ENCODE measurements at places on chromosomes 1 and 21. TPM values are rescaled to one million over a fixed set of nuclear protein-coding genes. Genes with fewer than 3 reads are reported as not detected.

GRCh38 chr21:44603109-44603875 is 2.9 kb downstream of the KRTAP10-7 start:
- H3K4me1 ChIP-seq: no peaks in the 10 kb centered on the region
- no peak overlapping the region for H3K27ac ChIP-seq
- no peaks in the 10 kb centered on the region for H3K36me3 ChIP-seq
- H3K4me3 ChIP-seq: no peak overlapping the region
- no peak for DNase-seq

GRCh38 chr1:110221119-110221518 is 11.0 kb downstream of the KCNC4 start:
- DNase-seq: no peak
- H3K4me1 ChIP-seq: peaks cover 1% of the 10 kb centered on the region
- no peaks in the 10 kb centered on the region for H3K36me3 ChIP-seq
- H3K4me3 ChIP-seq: no peak overlapping the region
- H3K27ac ChIP-seq: no peak overlapping the region

DNA sequence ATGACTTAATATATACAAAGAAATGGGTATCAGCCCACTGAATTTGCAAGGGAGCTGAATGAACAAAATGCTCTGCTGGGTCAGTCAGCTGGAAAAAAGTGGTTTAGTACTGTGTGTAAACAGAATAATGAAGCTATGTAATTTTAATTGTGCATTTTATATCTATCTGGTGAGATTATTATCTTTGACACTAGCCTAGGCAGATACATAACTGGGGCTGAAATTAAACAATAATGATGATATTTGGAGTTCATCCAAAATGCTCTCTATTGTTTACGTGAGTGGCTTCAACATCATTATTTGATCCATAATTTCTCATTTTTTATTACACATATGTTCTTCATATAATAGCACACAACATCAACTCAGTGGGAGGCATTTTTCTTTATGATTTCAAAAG is 208.5 kb upstream of the SNX7 start:
- H3K27me3 ChIP-seq: no peaks in the 10 kb centered on the region
- no peaks in the 10 kb centered on the region for H3K36me3 ChIP-seq
- DNase-seq: no peak
- no peak overlapping the region for H3K4me3 ChIP-seq

- H3K36me3 ChIP-seq: no peaks in the 10 kb centered on the region
- DNase-seq: no peak
- no peak overlapping the region for H3K4me3 ChIP-seq
- no peaks in the 10 kb centered on the region for H3K27me3 ChIP-seq
- no peaks in the 10 kb centered on the region for H3K4me1 ChIP-seq
- no peak overlapping the region for H3K27ac ChIP-seq
Observed at GRCh38 chr21:34606051-34606450, 8.9 kb downstream of the RCAN1 start.

- no peaks in the 10 kb centered on the region for H3K27me3 ChIP-seq
- no peak overlapping the region for H3K4me3 ChIP-seq
- no peaks in the 10 kb centered on the region for H3K4me1 ChIP-seq
Observed at GRCh38 chr21:41861987-41862386, 17.2 kb downstream of the PRDM15 start.

DNA sequence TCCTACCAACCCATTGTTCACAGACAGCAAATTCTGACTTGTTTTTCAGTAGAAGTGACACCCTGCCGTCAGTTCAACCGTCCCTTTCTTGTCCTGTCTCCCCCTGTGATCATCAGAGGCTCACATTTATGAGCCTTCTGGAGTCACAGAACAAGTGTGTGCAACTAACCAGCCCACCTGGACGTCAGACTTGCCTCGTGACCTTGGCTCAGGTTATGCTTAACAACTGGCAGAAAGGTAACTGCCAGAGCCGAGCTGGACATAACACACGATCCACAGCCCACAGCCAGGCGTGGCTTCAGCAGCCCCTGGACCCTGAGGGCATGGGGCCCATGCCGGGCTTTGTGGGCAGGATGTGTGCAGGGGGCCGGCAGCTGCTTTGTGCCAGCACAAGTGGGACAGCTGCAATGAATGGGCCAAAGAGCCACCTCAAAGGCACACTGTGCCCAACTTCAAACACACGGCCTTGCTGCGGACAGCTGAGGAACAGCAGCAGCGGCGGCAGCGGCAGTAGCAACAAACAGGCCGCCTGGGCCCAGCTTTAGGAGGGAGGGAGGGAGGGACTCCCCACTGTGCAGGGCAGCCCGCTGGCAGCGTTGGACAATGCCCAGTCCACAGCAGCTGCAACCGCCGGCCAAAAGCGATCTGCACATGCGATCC is 103.9 kb downstream of the ZBTB18 start:
- no peaks in the 10 kb centered on the region for H3K36me3 ChIP-seq
- no peak for DNase-seq
- no peaks in the 10 kb centered on the region for H3K27me3 ChIP-seq
- H3K27ac ChIP-seq: no peak overlapping the region

DNA sequence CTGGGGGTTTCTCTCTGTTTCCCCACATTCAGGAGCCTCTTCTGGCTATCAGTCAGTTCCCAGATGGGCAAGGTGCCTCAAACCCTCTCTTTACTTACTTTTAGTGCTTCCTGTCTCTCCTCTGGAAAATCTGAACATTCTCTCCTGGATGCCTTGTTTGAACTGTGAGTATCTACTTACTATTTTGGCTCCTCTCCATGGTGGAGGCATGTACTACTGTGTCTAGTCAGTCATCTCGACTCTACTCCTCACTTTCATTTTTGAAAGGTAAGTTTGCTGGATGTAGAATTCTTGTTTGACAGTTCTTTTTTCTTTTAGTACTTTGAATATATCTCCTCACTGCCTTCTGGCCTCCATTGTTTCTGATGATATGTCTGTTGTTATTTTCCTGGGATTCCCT is 70.9 kb upstream of the FAM78B start:
- DNase-seq: no peak
- H3K27me3 ChIP-seq: no peaks in the 10 kb centered on the region
- no peak overlapping the region for H3K4me3 ChIP-seq
- no peak overlapping the region for H3K27ac ChIP-seq

- H3K4me3 ChIP-seq: no peak overlapping the region
- H3K27ac ChIP-seq: no peak overlapping the region
- H3K27me3 ChIP-seq: no peaks in the 10 kb centered on the region
- H3K36me3 ChIP-seq: no peaks in the 10 kb centered on the region
- no peak for DNase-seq
Observed at GRCh38 chr1:205619376-205619775, 12.4 kb downstream of the ELK4 start.

GRCh38 chr1:93219443-93219842 is 38.9 kb downstream of the CCDC18 start:
- no peak overlapping the region for H3K27ac ChIP-seq
- DNase-seq: no peak
- H3K4me3 ChIP-seq: no peak overlapping the region
- peaks cover 4% of the 10 kb centered on the region for H3K4me1 ChIP-seq

DNA sequence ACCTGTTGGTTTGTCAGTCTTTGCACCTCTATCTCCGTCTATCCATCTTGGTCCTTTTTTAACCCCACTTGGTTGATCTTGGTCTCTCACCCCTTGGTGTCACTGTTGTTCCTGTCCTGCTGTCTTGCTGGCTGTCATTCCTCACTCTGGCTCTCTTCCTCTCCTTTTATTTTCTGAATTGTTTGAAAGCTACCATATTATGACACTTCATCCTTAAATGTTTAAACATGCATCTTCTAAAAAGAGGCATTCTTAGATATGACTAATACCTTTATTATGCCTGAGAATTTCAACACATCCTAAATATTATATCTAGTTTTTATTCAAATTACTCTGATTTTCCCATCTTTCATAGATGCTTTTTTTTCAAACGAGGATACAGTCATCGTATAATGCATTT is 37.0 kb downstream of the BACH1 start:
- no peak overlapping the region for H3K27ac ChIP-seq
- H3K4me3 ChIP-seq: no peak overlapping the region
- no peak for DNase-seq
- H3K4me1 ChIP-seq: no peaks in the 10 kb centered on the region

DNA sequence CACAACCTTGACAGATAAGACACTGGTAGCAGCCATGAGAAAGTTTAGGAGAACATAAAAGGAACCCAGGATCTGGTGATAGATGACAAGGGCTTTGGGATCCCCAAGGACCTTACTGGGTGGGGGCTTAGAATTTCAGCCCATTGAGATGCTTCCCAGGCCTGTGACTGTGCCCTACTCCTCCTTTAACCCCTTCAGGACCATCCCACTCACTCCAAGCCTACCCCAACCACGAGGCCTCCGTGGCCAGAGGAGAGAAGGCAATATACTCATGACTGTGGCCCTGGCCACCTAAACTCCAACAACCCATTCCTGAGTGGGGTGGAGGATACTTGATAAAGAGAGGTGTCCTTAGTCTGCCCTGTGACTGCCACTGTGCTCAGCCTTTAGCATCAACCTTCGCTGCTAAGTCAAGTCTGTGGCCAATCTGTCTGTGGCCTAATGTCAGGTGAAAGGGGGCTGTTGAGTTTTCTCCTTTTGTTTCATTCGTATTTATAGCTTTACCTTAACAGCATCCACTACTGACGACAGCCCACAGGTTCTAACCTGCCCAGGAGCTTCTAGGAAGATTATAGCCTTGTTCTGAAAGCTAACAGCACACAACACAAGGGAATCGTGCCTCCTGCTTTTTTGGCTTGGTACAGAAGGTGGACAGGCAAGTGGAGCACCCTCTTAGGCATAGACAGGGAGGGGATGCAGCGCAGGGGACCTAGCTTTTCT is 16.9 kb upstream of the BCAR3 start:
- no peak overlapping the region for H3K4me3 ChIP-seq
- H3K27ac ChIP-seq: no peak overlapping the region
- peaks cover 7% of the 10 kb centered on the region for H3K4me1 ChIP-seq
- no peaks in the 10 kb centered on the region for H3K27me3 ChIP-seq
- no peak for DNase-seq

- no peak for DNase-seq
- peaks cover 5% of the 10 kb centered on the region for H3K4me1 ChIP-seq
- no peaks in the 10 kb centered on the region for H3K27me3 ChIP-seq
- H3K27ac ChIP-seq: no peak overlapping the region
- peak overlapping the region; percentile 47 for H3K4me3 ChIP-seq
- H3K36me3 ChIP-seq: no peaks in the 10 kb centered on the region
Observed at GRCh38 chr1:243917863-243918565, 68.0 kb upstream of the AKT3 start.

- peaks cover 24% of the 10 kb centered on the region for H3K4me1 ChIP-seq
- no peak overlapping the region for H3K4me3 ChIP-seq
- DNase-seq: no peak
- no peak overlapping the region for H3K27ac ChIP-seq
- H3K27me3 ChIP-seq: no peaks in the 10 kb centered on the region
Observed at GRCh38 chr1:22450351-22451021, 1.2 kb upstream of the ZBTB40 start.

DNA sequence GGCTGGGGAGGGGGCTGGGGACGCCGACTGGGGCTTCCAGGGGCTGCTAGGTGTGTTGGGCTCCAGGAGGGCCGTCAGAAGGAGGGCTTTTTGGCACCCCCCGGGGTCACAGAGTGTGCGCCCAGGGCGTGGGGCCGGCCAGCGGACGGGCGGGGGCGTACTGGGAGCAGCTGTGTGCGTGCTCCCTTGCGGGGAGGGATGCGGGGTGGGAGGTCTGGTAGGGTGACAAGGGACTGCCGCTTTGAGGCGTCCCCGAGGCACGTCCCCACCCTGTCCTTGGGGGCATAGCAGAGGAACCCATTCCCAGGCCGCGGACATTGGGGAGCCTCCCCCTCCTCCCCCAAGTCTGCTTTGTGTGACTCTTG is 1.1 kb downstream of the FOXO6 start:
- peaks cover 26% of the 10 kb centered on the region for H3K4me1 ChIP-seq
- no peaks in the 10 kb centered on the region for H3K27me3 ChIP-seq
- H3K36me3 ChIP-seq: no peaks in the 10 kb centered on the region
- H3K27ac ChIP-seq: peak overlapping the region; percentile 50
- peak overlapping the region; percentile 58 for H3K4me3 ChIP-seq
- no peak for DNase-seq

DNA sequence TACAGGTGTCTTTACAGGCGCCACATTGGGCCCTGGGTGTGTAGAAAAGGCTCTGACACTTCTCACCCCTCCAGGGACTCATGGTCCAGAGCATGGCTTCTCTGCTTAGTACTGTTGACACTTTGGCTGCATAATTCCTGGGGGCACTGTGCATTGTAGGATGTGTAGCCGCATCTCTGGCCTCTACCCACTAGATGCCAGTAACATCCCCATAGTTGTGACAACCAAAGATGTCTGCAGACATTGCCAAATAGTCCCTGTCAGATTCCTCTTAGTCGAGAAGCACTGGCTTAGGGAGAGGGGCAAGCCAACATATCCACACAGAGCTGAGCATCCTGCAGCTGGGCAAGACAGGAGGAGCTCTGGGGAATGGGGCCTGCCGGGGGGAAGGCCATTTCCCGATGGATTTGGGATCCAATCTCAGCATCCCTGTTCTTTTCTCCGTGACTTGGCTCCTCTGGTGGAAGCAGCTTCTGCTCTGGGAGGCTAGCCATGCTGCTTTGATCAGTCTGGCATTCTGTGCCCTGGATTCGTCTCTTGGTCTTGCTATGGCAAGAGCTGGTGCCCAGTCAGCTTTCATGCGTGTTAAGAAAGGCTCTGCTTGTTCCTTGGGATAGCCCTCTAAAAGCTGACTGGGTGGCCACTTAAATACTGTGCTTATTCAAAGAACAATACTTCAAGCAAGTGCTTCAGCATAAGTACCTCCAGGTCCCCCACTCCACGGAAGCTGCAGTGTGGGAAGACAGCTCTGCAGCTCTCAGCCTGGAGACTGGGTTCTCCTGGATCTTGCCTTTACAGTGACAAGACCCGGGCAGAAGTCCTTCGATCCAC is 38.3 kb upstream of the SCMH1 start:
- no peak overlapping the region for H3K4me3 ChIP-seq
- no peaks in the 10 kb centered on the region for H3K27me3 ChIP-seq
- H3K4me1 ChIP-seq: peaks cover 22% of the 10 kb centered on the region
- no peak for DNase-seq

- no peak overlapping the region for H3K27ac ChIP-seq
- H3K27me3 ChIP-seq: no peaks in the 10 kb centered on the region
- DNase-seq: peak; percentile 83
Observed at GRCh38 chr21:17925000-17925610, 105.9 kb upstream of the C21orf91 start.

GRCh38 chr1:214514032-214514818 is 37.2 kb downstream of the PTPN14 start:
- no peaks in the 10 kb centered on the region for H3K27me3 ChIP-seq
- H3K4me1 ChIP-seq: peaks cover 5% of the 10 kb centered on the region
- no peak for DNase-seq
- no peak overlapping the region for H3K4me3 ChIP-seq
- no peaks in the 10 kb centered on the region for H3K36me3 ChIP-seq
- H3K27ac ChIP-seq: no peak overlapping the region

Gene HFM1
- total RNA-seq: 20.5 TPM

Gene MFSD2A
- 201 TPM for total RNA-seq

Gene LENEP
- 1.1 TPM for total RNA-seq

Gene RPTN
- total RNA-seq: 0.06 TPM

Gene RPE65
- total RNA-seq: 0.16 TPM

Gene ATP5IF1
- 345 TPM for total RNA-seq

Gene MCOLN2
- total RNA-seq: 3.2 TPM

Gene PGBD2
- 12.2 TPM for total RNA-seq

Gene PTAFR
- total RNA-seq: 0.94 TPM

Measured in testis (tissue), 5 donors.